ENCODE measurements at places on chromosomes 5 and 9. TPM values are rescaled to one million over a fixed set of nuclear protein-coding genes. Genes with fewer than 3 reads are reported as not detected.
A peak's percentile ranks its signal among the peaks of the same experiment; 100 is the strongest.

GRCh38 chr9:108224716-108225115 lies 631.1 kb downstream of the ACTL7B start:
- no peaks in the 10 kb centered on the region for H3K27me3 ChIP-seq
- no peak for DNase-seq
- H3K36me3 ChIP-seq, result no peaks in the 10 kb centered on the region
- H3K4me3 ChIP-seq, result no peak overlapping the region
- peaks cover 7% of the 10 kb centered on the region for H3K4me1 ChIP-seq

DNA sequence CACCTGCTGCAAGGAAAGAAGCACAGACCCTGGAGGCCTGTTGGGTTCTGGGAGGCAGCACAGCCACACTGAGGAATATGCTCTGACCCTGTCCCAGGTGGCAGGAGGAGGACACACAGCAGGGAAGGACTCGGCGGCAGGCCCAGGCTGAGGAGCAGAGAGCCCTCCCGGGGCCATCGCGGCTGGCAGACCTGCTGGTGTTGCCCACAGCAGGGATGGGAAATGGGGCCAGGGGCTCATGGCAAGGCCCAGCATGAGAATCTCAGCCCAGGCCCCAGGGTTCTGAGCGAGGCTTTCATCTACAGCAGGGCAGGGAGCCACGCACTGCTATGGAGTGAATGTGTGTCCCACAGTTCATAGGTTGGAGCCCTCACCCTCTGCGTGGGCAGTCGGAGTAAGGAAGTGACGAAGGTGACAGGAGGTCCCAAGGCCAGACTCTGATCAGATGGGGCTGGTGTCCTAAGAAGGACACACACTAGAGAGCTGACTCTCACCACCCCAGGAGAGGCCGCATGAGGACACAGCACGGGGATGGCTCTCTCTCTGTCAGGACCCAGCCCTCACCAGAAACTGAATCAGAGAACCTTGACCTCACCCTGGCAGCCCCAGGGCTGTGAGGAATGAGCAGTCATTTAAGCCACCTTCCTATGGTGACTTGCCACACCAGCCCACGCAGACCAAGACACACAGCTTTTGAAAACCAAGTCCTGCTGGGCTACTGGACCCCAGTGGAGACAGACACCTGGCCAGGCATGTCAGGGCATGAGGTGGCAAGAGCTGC lies 10.3 kb upstream of the GPSM1 start:
- H3K27me3 ChIP-seq, result no peaks in the 10 kb centered on the region
- H3K4me3 ChIP-seq, result no peak overlapping the region
- H3K36me3 ChIP-seq, result no peaks in the 10 kb centered on the region
- no peaks in the 10 kb centered on the region for H3K4me1 ChIP-seq
- no peak overlapping the region for H3K27ac ChIP-seq

- H3K4me1 ChIP-seq, result no peaks in the 10 kb centered on the region
- H3K36me3 ChIP-seq, result no peaks in the 10 kb centered on the region
- H3K4me3 ChIP-seq, result no peak overlapping the region
- DNase-seq, result no peak
- no peak overlapping the region for H3K27ac ChIP-seq
These were observed 104.0 kb downstream of the ATP10B start for GRCh38 chr5:160747987-160748386.

DNA sequence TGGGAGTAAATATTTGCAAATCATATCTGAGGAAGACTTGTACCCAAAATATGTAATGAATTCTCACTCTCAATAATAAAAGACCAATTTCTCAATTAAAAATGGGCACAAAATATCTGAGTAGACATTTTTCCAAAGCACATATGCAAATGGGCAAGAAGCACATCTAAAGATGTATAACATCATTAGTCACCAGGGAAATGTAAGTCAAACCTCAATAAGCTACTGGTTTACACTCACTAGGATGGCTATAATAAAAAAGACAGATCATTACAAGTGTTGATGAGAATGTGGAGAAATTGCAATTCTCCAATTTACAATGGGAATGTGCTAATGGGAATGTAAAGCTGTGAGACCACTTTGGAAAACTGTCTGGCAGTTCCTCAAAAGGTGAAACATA lies 13.9 kb downstream of the PCSK5 start:
- H3K27ac ChIP-seq, result no peak overlapping the region
- peaks cover 4% of the 10 kb centered on the region for H3K4me1 ChIP-seq
- H3K27me3 ChIP-seq, result no peaks in the 10 kb centered on the region
- no peaks in the 10 kb centered on the region for H3K36me3 ChIP-seq
- no peak for DNase-seq
- H3K4me3 ChIP-seq, result no peak overlapping the region

GRCh38 chr9:92590377-92590776 lies 54.6 kb upstream of the ECM2 start:
- no peak for DNase-seq
- H3K27ac ChIP-seq, result peak overlapping the region; percentile 67
- no peaks in the 10 kb centered on the region for H3K27me3 ChIP-seq
- H3K4me1 ChIP-seq, result peaks cover 16% of the 10 kb centered on the region
- peak overlapping the region; percentile 8 for H3K4me3 ChIP-seq

GPR21 gene
- polyA plus RNA-seq, result 0.08 TPM

PCDHGA10 gene
- polyA plus RNA-seq, result not detected

Measured in CD14-positive monocyte (primary cell).